ENCODE measurements at places on chromosomes 6 and 20. TPM values are rescaled to one million over a fixed set of nuclear protein-coding genes. Genes with fewer than 3 reads are reported as not detected.

Gene WFDC6
- total RNA-seq, result not detected

Gene CLPSL1
- not detected for total RNA-seq

Gene MATN4
- 0.33 TPM for total RNA-seq

Gene PDE7B
- total RNA-seq, result not detected

Gene ASIP
- total RNA-seq, result not detected

Gene TAGAP
- total RNA-seq, result not detected

DNA sequence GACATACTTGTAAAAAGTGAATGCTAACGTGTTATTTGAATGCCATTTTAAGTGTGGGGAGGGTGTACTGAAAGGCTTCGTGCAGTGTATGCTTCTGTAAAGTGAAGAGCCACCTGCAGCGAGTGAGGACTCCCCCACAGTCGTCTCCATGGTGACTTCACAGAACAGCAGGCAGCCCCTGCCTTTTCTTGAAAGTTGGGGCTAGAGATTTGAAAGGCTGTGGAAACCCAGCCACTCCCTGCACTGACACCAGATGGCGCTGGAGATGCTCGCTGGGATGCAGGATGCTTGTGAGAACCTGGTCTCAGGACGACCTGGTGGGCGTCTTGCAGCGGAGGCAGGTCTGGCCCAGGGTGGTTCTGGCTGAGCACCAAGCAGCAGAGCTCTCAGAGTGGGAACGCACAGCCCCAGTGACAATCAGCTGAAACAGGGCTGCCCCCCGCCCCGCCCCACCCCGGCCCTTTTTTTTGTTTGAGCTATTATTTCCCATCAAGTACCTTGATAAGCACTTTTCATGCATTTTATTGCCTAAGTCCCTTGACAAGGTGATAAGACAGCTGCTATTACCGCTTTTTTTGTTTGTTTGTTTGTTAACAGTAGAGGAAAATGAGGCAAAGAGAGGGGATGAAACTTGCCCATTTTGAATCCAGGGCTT, 150.3 kb downstream of the SYCP2 start:
- no peak overlapping the region for H3K27ac ChIP-seq
- 0 out of 2 replicates have a peak, but pooled peaks cover 3% of the 10 kb centered on the region for H3K27me3 ChIP-seq
- H3K4me1 ChIP-seq, result no peaks in the 10 kb centered on the region

- no peaks in the 10 kb centered on the region for H3K36me3 ChIP-seq
- H3K27ac ChIP-seq, result no peak overlapping the region
- H3K4me3 ChIP-seq, result no peak overlapping the region
- no peak for DNase-seq
- no peaks in the 10 kb centered on the region for H3K4me1 ChIP-seq
Observed at GRCh38 chr20:46139266-46139889, 21.3 kb downstream of the CD40 start.

DNA sequence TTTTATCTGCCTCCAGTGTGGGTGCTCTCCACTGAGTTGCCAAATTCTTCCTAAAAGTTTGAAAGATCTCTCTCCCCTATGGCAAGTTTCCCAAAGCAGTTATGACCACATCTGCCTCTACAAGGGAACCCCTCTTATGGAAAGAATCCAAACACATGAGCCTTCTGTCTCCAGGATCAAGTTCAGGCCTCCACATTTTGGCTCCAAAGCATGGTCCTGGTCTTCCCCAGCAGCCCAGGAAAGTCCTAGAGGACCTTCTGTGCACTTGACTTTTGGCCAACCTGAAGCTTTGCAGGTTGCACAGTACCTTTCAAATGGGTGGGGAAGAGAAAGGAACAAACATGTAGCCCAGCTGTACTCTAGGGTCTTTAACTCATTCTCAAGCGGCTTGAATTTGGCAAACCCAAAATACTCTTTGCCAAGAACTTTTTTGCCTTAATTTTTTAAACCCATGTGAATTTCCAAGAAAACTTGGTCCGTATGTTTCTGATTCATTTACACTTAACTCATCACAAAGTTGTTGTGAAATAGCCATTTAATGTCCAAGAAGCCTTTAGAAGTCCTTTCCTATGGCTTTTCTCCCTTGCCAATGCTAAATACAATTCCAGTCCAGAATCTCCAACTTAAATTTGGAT, 240.1 kb upstream of the TBX18 start:
- no peaks in the 10 kb centered on the region for H3K4me1 ChIP-seq
- H3K36me3 ChIP-seq, result no peaks in the 10 kb centered on the region
- no peak for DNase-seq

DNA sequence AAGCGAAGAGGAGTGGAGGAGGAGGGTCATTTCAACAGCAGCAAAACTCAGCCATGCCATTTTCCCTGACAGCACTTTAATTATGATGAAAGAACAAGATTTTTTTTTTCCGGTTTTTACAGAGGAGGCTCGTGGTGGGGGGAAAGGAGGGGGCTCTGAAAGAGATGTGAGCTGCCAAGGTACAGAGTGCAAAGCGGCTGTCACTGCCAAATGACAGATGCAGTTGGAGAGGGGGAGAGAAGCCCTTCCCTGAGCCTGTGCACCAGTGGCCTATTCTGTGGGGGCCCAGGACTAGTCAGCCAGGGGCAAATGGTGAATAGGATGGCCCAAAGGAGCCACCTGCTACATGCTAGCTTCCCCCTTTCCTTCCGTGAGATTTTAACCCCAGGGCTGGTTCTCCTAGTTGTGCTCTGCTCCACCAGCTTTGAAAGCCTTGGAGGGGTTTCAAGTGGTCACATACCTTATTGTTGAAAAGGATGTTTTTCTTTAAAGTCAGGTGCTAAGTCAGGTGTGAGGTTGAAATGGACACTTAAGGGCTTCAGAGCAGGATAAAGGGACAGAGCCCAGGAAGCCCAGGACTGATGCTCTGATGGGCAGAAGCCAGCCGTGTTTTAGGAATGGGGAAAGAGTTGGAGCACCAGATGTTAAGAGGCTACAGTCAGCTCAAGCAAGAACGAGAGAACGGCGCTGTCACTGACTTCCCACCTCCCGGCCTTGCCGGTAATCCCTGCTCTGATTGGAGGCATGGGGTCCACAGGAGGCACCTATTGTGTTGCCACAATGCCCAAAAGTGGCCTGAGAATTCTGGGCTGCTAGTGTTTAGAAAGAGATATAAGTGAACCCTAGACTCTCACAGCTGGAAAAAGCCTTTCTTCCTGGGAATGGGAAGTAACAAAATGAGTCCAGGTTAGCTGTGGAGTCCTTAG, 24.8 kb downstream of the GNAS start:
- DNase-seq, result no peak
- no peaks in the 10 kb centered on the region for H3K36me3 ChIP-seq
- H3K4me3 ChIP-seq, result no peak overlapping the region
- no peaks in the 10 kb centered on the region for H3K4me1 ChIP-seq
- no peak overlapping the region for H3K27ac ChIP-seq
- no peaks in the 10 kb centered on the region for H3K27me3 ChIP-seq

GRCh38 chr20:38674092-38674764, 50.1 kb upstream of the SLC32A1 start:
- H3K36me3 ChIP-seq, result no peaks in the 10 kb centered on the region
- no peaks in the 10 kb centered on the region for H3K4me1 ChIP-seq
- H3K27me3 ChIP-seq, result peaks cover 69% of the 10 kb centered on the region

- peaks cover 24% of the 10 kb centered on the region for H3K4me1 ChIP-seq
- no peak overlapping the region for H3K4me3 ChIP-seq
- DNase-seq, result no peak
- H3K36me3 ChIP-seq, result no peaks in the 10 kb centered on the region
- no peak overlapping the region for H3K27ac ChIP-seq
Observed at GRCh38 chr6:34565722-34566137, 9.6 kb upstream of the SPDEF start.

DNA sequence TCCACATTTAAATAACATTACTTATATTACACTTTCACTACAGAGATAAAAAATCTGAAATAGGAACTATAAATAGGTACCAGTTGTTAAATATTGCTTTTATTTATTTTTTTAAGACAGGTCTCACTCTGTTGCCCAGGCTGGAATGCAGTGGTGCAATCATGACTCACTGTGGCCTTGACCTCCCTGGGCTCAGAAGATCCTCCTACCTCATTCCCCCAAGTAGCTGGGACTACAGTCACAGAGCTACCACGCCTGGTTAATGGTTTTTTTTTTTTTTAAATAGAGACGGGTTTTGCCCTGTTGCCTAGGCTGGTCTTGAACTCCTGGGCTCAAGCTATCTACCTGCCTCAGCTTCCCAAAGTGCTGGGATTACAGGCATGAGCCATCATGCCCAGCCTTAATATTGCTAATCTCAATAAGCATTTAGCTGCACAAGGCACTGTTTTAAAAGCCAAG, 17.3 kb downstream of the EEF1E1 start:
- peaks cover 10% of the 10 kb centered on the region for H3K36me3 ChIP-seq
- no peaks in the 10 kb centered on the region for H3K27me3 ChIP-seq
- peak overlapping the region; percentile 72 for H3K27ac ChIP-seq
- no peak overlapping the region for H3K4me3 ChIP-seq
- peaks cover 58% of the 10 kb centered on the region for H3K4me1 ChIP-seq

GRCh38 chr6:43956478-43956877, 170.8 kb downstream of the MRPL14 start:
- no peak for DNase-seq
- no peaks in the 10 kb centered on the region for H3K27me3 ChIP-seq
- no peaks in the 10 kb centered on the region for H3K36me3 ChIP-seq

All from PC-9 (cell line).